Central memory CD8-positive, alpha-beta T cell (primary cell): ENCODE measurements at places on chromosomes 13 and 19.

GRCh38 chr13:20567881-20568528, 1.0 kb downstream of the IFT88 start:
- no peak for DNase-seq

GRCh38 chr19:55647732-55648584, at the start of gene CCDC106:
TSS of gene CCDC106 (plus strand) at chr19:55648212. CDS start at chr19:55649047, 835 bp downstream.
- DNase-seq: no peak

- peak; percentile 66 for DNase-seq
Measured at GRCh38 chr19:1650650-1651567, 1.5 kb downstream of the TCF3 start.

DNA sequence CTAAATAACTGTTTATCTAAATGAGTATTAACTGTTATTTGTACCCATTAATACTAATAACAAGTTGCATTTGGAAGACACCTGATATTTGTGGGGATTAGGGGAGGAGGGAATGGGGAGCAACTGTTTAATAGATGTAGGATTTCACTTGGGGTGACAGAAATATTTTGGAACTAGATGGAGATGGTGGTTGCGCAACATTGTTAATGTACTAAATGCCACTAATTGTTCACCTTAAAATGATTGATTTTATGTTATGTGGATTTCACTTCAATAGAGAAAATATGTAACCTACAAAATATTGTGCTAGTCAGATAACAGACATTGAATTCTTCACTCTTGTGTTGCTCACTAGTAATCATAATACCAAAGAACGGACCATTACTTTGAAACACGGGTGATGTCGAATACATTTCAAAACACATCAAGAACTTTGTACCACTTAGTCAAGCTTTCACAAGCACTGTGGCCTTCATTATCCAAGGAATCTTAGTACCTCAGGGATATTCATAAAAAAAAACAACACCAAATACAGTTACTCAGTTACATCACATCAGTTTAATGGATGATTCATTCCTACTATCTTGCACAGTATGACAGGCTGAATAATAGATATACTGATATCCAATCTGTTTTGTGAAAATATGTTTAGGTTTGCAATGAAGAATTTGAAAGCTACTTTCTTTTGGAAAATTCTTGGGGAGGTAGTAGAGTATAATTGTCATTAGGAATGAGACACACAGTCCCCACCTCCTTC, 721.8 kb downstream of the PCDH9 start:
- no peak for DNase-seq

DNA sequence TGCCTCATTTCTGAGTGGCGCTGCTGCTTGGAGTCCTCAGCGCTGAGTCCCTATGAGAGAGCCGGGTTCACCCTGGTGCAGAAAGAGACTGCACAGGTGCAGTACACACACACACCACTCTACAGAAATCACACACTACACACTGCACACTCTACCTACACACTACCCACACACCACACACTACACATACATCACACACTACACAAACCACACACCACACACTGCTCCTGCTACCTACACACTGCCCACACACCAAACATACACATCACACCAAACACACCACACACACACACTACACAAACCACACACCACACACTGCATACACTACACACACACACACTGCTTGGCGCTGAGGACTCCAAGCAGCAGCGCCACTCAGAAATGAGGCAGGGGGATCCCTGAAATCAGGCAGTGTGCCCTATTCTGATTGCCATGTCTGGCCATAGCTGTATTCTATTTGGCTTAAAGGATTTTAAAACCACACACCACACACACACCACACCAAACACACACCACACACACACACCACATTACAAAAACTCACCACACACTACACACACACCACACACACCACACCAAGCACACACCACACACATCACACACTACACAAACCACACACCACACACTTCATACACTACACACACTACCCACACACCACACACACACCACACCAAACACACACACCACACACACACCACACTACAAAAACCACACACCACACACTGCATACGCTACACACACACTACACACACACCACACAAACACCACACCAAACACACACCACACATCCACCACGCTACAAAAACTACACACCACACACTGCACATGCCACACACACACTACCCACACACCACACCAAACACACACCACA, 4.9 kb downstream of the MAG start:
- DNase-seq: no peak

DNA sequence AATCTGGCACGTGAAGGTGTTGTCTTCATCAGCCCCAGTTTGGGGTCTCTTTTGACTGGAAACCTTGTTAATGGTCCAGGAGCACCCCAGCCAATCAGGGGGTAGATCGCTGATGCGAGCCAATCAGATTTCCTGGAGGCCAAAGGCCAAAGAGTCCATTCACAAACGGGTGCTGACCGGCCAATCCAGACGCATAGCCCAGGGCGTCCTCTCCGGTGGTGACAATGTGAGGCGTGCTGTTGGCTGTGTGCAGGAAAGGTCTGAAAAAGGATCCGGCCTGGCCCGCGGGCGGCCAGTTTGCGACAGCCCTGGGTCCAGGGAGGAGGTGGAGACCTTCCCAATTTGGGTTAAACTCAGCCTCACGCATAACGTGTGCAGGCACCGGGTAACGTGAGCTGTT, 3.1 kb downstream of the MAST3 start:
- no peak for DNase-seq

- DNase-seq: no peak
Measured at GRCh38 chr13:111171629-111172028, 56.5 kb downstream of the ARHGEF7 start.

GRCh38 chr19:21498651-21499050, 6.8 kb upstream of the ZNF429 start:
- no peak for DNase-seq

DNA sequence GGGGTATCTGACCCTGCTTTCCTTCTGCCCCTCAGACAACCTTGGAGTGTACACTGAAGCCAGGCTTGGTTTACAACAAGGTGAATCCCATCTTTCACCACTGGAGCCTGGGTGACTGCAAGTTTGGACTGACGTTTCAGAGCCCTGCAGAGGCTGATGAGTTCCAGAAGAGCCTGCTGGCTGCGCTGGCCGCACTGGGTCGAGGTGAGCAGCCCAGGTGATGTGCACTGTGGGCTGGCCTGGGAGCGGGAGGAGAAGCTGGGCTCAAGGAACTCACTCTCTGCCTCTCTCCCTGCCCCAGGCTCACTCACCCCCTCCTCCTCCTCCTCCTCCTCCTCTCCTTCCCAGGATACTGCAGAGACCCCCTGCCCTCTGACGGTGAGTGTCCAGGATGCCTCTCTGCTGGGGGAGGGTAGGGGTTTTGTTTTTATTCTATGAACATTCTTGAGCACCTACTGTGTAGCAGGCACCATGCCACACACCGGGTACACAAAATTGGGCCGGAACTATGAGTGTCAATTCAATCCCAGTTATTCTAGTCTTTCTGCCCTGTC, 3.5 kb downstream of the SPRED3 start:
- DNase-seq: no peak

DNA sequence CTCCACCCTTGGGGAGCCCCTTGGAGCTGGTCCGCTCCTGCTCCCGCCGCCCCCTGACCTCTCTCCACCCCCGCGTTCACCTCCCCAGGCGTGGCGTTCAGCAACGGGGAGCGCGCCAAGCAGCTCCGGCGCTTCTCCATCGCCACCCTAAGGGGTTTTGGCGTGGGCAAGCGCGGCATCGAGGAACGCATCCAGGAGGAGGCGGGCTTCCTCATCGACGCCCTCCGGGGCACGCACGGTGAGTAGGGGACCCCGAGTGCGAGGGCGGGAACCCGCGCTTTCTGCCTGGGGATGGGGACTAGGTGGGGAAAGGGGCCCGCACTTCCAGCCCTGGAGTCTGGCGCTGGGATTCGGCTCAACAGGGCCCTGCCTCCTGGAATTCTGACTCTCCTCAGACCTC, 1.7 kb downstream of the CYP2A13 start:
- DNase-seq: no peak

DNA sequence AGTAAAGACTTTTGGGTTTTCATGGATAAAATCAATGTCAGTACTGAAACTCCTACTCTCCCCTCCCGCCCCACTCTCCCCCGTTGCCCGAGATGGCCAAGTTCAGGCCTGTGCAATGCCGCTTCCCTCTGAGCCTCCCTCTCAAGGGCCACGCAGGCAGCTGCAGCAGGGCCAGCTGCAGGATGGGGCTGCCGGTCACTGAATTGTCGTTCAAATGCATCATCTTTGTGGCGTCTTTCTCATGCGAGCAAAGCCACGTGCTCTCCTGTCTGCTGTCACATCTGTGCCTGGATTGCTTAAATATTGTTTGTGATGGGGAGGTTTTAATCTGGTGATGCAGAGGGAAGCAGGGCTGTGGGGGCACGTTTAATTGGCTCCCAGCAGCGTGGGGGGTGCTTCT, 26.6 kb downstream of the SHISA2 start:
- no peak for DNase-seq

GRCh38 chr13:24458736-24459135, 53.8 kb downstream of the PARP4 start:
- no peak for DNase-seq

DNA sequence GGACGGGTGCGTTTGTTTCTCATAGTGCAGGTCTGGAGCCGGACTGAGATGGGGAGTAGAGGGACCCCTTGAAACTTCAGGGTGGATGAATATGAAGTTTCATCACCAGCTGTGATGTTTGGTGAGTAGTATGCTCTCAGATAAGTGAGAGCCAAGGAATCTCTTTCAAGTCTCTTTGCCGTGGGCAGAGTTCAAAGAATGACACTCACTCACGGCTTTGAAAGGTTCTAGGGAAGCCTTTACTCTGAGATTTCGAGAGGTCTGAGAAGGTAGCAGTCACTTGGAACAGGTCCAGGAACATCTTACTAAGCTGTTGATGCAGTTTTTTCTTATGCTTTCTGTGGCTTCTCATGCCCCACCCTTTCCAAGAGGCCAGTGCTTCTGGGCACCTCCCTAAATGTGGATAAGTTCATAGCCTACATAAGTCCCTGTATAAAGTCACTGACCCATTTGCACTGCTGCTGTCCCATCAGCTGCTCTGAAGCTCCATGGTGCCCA, at the start of gene IGFL2:
IGFL2 (plus strand) TSS at position 448 of the 498 bp plus-strand sequence; CDS start at position 489, 41 bp downstream.
- DNase-seq: no peak
